ENCODE measurements at places on chromosomes 7 and 10.
A peak's percentile ranks its signal among the peaks of the same experiment; 100 is the strongest.

- DNase-seq, result no peak
These were observed 86.6 kb downstream of the ODAD2 start for GRCh38 chr10:27912231-27912630.

DNA sequence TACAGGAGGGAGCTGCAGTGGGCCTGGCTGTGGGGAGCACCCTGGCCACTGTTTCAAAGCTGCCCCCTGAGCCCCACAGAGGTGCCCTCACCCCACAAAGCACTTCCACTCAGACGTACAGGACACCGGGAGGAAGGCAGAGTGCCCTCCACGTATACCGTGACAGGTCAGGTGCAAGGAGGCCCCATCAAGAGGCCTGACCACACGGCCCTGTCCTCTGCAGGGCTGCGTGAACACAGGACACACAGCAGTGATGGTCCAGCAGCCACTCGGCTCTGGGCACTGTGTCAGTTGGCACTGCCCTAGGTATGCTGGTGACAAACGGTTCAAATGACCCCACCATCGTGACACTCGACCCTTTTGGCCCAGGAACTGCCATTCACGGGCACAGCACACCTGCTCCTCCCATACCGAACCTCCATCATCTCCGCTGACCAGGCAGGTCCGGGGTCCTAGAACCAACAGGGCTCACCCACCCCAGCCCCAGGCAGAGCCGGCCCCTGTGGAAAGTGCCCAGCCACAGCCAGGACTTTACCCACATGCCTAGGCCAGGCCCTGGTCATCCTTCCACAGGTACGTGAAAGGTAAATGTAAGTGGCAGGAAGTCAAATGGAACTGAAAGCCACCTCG lies 560.9 kb downstream of the PTPRN2 start:
- DNase-seq, result no peak

GRCh38 chr7:139718141-139718540 lies 59.7 kb downstream of the HIPK2 start:
- no peak for DNase-seq

- DNase-seq, result peak; percentile 56
These were observed 20.0 kb downstream of the SH3PXD2A start for GRCh38 chr10:103835096-103836050.

GRCh38 chr10:132753596-132753995 lies 32.4 kb downstream of the NKX6-2 start:
- DNase-seq, result no peak
